ENCODE measurements at places on chromosomes 16 and 17. TPM values are rescaled to one million over a fixed set of nuclear protein-coding genes. Genes with fewer than 3 reads are reported as not detected.

DNA sequence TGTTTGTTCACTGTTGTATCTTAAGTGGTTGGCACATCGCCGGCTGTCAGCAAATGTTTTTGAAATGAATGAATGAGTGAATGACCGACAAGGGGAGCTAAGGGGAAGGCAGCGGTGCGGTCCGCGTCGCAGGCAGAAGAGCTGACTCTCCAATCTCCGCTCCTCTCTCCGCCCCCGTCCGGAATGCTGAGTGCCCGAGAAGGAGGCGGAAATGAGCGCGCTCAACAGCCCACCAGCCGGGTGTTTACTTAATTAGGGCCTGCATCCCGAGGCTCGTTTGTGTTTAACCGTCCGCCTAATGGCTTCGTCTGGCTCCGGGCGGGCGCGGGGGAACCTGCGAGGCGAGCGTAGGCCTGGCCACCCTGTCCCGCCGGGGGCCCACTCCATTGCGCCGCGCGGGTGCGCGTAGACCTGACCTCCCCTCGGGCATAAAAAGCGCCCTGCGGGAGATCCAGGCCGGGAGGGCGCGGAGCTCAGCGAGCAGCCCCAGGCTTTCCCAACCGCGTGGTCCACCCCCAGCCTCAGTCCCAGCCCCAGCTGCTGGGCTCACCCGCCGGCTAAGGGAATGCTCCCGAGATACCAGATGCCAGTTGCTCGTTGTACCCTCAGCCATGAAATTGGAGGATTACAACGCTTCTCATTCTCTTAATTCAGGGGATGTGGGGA is 2.5 kb upstream of the CDH3 start:
- peak; percentile 55 for DNase-seq

DNA sequence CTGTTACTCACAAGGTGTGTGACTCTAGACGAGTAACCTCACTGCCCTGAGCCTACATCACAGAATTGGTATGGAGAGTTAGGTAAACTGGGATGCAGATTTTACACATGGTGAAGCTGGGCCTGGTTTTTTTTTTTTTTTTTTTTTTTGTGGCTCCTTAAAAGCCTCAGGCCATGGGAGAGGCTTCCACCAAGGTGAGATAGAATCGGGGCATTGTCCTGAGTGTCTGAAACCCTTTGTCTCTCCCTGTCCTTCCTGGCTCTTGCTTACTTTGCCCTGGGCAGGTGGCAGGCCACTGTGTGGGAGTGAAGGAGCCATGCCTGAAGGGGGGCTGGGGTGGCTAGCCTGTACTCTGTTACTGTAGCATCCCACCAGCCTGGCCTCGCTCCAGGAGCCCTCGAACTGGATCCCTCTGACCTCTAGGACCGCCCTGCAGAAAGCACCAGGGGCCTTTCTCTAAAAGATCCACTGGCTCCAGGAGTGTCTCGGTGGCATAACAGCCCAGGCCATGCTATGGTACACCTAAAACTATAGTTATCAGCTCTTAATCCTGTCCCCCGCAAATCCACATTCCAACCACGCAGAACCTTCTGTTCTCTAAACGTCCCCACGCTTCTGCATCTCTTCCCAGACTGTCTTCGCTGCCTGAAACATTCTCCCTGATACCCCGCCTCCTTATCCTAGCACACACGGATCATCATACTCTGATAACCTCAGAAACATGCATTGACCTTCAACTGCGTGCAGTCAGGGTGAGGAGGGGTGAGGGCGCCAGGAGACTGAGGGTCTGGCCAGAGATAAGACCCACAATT is 1.7 kb upstream of the SLC13A2 start:
- DNase-seq, result no peak

DNA sequence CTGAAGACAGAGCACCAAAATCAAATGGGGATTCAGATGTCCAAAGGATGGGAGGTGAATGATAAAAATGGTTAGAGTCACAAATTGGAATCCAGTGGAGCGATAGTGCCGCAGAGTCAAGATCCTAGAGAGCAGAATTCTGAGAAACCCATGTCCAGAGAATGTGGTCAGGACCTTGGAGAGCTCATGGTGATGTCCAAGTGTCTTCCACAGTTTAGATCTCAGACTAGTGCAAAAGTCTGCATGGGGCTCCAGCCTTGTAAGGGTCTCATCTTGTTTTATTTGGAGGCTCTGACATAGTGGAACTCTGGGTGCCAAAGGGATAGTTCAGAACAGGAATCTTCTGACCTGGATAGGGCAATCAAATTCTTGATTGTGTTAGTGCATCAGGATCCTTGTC is 245.9 kb upstream of the HSBP1 start:
- DNase-seq, result no peak

DNA sequence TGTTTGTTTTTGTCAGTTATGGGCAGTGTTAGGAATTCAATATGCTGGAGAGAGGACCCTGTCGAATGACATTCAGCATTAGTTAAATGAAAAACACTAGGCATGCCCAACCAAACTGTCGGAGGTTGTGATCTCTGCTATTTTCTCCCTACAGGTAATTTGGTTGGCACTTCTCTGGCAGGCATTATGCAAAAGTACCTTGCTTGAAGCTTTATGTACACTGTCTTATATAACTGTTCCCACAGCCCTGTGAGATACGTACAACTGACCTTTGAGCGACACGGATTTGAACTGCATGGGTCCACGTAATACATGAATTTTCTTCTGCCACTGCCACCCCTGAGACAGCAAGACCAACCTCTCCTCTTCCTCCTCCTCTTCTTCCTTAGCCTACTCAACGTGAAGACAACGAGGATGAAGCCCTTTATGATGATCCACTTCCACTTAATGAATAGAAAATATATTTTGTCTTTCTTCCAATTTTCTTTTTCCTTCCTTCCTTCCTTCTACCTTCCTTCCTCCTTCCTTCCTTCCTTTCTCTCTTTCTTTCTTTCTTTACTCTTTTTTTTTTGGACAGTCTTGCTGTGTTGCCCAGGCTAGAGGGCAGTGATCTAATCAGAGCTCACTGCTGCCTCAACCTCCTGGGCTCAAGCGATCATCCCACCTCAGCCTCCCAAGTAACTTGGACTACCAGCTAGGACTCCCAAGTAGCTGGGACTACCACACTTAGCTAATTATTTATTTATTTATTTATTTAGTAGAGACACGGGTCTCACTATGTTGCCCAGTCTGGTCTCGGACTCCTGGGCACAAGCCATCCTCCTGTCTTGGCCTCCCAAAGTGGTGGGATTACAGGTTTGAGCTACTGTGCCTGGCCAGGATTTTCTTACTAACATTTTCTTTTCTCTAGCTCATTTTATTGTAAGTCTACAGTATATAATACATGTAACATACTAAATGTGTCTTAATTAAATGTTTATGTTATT is 77.3 kb downstream of the WIPI1 start:
- DNase-seq, result no peak

DNA sequence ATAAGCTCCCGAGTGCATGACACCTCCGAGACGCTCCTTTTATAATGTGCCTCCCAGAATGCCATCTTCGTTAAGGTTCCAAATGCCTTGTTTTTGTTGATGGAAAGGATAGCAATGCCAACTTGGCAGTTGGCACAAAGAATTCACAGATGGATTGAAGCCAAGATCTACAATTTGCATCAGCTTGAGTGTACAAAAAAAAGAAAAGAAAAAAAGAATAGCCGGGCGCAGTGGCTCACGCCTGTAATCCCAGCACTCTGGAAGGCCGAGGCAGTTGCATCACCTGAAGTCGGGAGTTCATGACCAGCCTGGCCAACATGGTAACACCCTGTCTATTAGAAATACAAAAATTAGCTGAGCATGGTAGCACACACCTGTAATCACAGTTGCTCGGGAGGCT is 7.6 kb downstream of the TBC1D16 start:
- DNase-seq, result no peak

DNA sequence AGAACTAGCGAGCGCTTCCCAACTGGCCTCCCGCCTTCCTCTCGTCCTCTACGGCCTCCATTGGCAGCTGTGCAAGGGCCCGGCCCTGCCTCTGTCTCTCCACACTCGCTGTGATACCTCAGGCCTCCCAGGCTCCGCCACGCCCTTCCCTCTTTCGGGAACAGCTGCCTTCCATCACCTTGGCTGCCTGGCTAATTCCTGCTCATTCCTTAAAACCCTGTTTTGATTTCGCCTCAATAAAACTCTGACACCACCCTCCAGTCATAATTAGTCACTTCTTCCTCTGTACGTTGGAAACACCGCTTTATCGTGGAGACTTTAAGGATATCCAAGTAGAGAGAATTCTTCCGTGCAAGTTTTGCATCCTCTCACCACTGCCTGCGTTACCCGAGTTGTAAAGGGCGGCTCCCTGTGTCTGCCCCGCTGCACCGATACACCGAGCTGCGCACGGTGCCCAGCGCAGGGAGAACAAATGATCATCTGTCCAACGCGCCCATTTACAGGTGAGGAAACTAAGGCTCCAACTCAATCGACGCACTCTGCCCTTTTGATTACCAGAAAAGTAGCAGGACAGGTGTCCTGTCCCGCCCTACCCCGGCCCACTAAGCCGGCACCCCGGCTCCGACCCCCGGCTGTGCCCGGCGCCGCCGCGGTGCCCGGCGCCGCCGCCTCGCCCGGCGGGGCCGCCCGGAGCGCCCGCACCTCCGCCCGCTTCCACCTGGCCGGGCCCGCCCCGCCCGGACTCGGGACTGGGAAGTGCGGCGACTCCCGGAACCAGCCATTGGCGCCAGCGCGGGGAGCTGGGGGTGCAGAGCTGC is 139.7 kb downstream of the SEC14L1 start:
- DNase-seq, result no peak

GRCh38 chr16:67023689-67024088 is 5.3 kb upstream of the CBFB start:
- DNase-seq, result no peak

DNA sequence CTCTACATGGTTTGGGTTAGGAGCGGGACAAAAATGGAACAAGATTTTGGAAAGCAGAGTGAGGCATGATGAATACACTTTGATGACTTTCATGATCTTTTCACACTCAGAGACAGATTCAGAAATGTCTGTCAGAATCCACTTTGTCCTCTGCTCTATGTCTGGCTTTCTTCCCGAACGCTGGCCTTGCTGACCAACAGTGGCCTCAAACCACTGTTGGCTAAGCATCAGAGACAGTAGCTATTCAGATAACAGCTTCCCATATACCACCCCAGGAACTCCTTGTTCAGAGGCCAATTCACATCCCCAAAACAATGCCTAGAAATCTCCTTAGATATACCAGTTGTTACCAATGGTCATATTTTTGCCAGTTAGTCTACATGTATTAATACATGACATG is 40.9 kb downstream of the FBXL20 start:
- DNase-seq, result no peak

- DNase-seq, result peak; percentile 30
These were observed 524.4 kb upstream of the ZFHX3 start for GRCh38 chr16:73572135-73572828.

DNA sequence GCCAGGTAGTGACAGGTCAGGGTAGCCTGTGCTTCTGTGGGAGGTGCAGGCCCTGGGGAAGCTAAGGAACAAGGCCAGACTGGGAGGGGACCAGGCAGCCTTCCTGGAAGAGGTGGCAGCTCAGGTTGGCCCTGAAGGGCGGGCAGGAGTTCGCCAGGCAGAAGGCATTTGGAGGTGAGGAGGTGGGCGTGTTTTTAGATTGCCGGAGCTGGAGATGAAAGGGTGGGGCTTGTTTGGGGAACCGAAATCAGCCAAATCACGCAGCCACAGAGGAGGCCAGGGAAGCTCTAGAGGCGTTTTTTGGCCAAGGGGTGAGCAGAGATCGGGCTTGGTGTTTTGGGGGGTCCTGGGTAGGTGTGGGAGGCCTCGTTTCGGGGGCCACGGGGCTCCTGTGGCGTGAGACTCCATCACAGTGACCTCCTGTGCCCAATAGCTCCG is 7.6 kb downstream of the ADCY7 start:
- no peak for DNase-seq

DNA sequence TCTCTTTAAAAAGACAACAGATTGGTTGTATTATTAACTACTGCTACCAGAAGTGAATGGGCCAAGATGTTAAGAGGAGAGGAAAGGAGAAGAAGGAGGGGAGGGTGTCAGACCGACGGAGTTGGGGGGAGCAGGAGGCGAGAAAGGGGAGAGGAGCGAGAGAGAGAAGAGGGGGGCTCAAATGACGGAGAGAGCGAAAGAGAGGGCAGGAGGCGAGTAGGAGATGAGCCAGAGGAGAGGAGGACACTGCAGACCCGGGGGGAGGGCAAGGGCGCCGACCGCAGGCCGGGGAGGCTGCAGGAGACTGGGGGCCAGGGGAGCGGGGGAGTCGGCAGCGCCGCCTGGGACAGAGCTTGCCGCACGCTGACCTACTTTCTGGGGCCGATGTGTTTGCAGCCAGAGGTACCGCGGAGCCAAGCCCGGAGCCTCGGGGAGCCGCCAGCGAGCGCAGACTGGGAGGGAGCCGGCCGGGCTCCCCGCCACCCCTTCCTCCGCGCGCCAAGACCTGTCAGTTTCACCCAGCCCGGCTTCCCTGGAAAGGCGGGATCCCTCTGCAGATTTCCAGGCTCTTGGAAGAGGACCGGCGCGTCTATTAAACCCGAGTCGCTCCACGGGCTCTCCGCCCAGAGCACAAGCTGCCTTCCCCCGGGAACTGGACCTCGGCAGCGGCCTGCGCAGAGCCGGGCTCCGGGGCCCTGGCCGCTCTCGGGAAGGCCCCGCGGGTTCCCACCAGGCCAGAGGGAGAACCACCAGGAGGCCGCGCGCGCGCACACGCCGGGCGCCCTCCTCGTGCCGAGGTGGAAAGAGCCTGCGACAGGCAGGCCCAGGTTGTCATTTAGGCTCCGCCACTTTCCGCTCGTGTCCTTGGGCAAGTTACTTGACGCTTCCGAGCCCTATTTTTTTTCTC is 74.6 kb downstream of the CMC2 start:
- DNase-seq, result peak; percentile 65

DNA sequence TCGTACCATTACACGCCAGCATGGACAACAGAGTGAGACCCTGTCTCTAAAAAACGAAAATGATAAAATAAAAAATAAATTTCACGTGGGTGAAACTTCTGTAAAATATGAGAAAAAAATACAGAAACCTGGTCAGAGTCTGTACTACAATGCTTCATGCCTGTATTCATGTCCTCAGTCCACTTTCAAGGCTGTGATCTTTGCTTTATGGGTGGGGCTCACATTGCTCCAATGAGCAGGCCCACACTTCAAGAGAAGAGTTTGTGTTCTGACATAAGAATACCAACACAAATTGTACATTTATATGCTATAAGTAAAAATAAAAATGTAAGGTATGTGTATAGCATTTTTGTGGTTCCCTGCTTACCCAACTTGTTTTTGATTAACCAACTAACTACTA is 32.2 kb upstream of the ABCA3 start:
- DNase-seq, result no peak

GRCh38 chr17:40499551-40500189 is 1.8 kb downstream of the TNS4 start:
- peak; percentile 73 for DNase-seq

DNA sequence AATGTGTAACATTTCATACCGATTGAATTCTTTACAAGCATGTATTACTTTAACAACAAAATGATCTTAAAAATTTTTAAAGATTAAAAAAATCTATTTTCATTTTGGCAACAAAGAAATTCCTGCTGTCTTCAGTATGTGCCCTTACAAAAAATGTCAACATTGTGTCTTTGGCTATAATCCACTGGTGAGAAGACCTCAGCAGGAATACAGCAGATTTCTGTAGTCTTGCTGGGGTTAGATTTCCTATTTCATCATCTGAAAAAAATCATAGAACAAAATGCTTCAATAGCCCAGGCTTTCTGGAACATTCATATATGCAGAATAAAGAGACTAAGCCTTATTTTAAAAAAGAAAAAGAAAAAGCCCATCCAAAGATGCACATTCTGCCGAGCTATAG is 129.1 kb upstream of the CA10 start:
- DNase-seq, result no peak

- DNase-seq, result peak; percentile 2
These were observed 474.3 kb upstream of the TOM1L1 start for GRCh38 chr17:54426296-54426886.

The KPNA2 gene
- 90.8 TPM for polyA plus RNA-seq

The SLC16A13 gene
- 5.0 TPM for polyA plus RNA-seq

The SLC13A2 gene
- not detected for polyA plus RNA-seq

The TERB1 gene
- polyA plus RNA-seq, result 0.05 TPM

The KRTAP1-5 gene
- polyA plus RNA-seq, result not detected

The SLFN14 gene
- polyA plus RNA-seq, result 0.60 TPM

Data from right lung (tissue), 10 donors.